ENCODE measurements at places on chromosomes 3 and 15. TPM values are rescaled to one million over a fixed set of nuclear protein-coding genes. Genes with fewer than 3 reads are reported as not detected.

DNA sequence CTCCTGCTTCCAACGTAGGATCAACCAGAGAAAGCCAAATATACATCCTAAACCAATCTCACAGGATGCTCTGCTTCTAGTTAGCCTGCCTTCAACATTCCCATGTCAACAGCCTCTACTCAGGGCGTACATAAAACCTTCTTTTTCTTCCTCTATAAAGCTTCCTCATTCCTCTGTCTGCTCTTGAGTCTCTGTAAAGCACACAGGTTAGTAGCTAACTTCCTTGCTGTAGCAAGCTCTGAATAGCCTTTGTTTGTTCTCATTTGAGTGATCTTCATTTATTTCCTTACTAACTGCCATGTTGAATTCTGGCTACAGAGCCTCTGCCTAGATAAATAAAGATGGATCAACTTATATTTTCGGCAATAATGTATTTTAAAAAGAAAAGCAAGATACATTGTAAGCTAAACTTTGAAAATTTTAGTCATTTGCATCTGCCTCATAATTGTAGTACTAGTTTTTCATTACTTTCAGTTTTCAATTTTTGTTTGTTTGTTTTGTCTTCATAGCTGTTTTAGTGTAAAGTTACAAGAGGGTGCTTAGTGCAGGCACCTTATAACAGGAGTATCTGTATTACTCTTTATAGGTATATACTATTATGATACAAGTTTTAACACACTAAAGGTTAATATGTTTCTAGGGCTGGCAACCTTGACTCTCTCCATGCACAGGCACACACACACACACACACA is 498.2 kb downstream of the PYDC2 start:
- no peaks in the 10 kb centered on the region for H3K36me3 ChIP-seq
- DNase-seq, result no peak
- H3K4me3 ChIP-seq, result no peak overlapping the region
- no peak overlapping the region for H3K27ac ChIP-seq
- H3K27me3 ChIP-seq, result no peaks in the 10 kb centered on the region
- no peaks in the 10 kb centered on the region for H3K4me1 ChIP-seq

- no peaks in the 10 kb centered on the region for H3K27me3 ChIP-seq
- peak overlapping the region; percentile 94 for H3K4me3 ChIP-seq
- DNase-seq, result no peak
- H3K4me1 ChIP-seq, result peaks cover 28% of the 10 kb centered on the region
- H3K27ac ChIP-seq, result peak overlapping the region; percentile 92
Observed at GRCh38 chr3:57757642-57758297, 1.7 kb downstream of the SLMAP start.

The PLXND1 gene
- 126 TPM for total RNA-seq

The PTPN9 gene
- total RNA-seq, result 24.2 TPM

- H3K36me3 ChIP-seq, result peaks cover 11% of the 10 kb centered on the region
- H3K27ac ChIP-seq, result no peak overlapping the region
- no peak overlapping the region for H3K4me3 ChIP-seq
- no peak for DNase-seq
Observed at GRCh38 chr3:193598202-193598601, 5.2 kb downstream of the OPA1 start.

DNA sequence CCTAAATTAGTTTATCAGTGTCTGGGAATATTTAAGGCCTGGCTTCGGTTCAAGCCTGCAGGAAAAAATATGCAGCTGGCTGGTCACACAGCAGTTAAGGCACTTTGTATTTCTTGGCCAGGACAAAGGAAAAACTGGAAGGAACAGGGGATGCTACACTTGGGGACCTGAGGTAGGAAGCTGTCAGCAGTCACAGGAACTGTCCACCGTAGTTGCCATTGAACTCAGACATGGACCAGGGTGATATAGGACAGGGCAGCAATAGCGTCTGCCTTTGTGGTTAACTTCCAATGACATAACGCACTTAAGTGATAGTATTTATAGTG is 49.1 kb downstream of the NR1D2 start:
- no peaks in the 10 kb centered on the region for H3K27me3 ChIP-seq
- no peak overlapping the region for H3K4me3 ChIP-seq
- H3K4me1 ChIP-seq, result peaks cover 3% of the 10 kb centered on the region
- no peaks in the 10 kb centered on the region for H3K36me3 ChIP-seq
- no peak for DNase-seq

DNA sequence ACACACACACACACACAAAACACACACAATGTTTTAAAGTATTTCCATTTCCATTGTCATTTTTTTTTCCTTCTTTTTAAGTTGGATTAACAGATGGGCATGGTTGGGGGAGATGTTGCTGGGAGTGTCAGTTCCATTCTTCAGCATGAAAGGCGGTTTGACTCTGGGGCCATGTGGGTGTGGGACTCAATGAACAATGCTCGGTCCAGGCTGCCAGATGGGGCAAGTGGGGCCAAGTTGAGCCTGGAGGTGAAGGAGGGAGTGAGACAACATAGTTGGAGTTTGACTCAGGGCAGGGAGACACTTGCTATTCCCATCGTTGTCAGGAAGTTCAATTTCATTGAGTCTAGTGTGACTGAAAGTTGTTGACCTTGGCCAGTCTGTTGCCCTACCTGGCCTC is 125.3 kb downstream of the TLE3 start:
- DNase-seq, result no peak
- peaks cover 33% of the 10 kb centered on the region for H3K27me3 ChIP-seq
- no peak overlapping the region for H3K4me3 ChIP-seq
- H3K4me1 ChIP-seq, result no peaks in the 10 kb centered on the region

The XRN1 gene
- 57.5 TPM for total RNA-seq

The KLHL40 gene
- total RNA-seq, result not detected

The AGTR1 gene
- 13.3 TPM for total RNA-seq

The STXBP5L gene
- total RNA-seq, result not detected

- peaks cover 13% of the 10 kb centered on the region for H3K36me3 ChIP-seq
- DNase-seq, result no peak
Observed at GRCh38 chr3:15796771-15797641, 773 bp downstream of the ANKRD28 start.

DNA sequence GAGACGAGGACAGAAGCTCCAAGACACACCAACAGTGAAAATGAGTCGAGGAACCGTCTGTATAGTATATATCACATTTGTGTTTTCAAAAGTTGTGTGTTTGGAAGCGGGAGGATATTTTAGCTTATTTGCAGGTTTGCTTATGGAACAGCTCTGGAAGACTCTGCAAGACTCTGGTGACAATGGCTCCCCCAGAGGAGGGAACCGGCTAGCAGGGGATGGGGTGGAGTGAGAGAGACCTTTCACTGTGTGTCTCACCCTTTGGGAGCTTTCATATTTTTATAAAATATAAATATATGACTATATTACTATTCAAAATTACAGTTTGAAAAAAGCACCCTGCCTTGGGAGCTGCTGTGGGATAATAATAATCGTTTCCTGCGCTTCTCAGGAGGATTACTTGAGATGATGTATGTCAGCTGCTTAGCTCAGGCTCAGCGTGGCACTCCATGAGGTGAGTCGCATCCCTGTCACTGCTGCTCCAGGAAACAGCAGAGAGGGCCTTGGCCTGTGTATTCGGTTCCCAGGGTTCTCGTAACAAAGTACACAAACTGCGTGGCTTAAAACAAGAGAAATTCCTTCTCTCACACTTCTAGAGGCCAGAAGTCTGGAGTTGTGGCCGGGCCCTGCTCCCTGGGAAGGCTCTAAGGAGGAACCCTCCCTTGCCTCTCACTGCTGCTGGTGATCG is 183.9 kb downstream of the FAM43A start:
- peaks cover 23% of the 10 kb centered on the region for H3K27me3 ChIP-seq
- no peak for DNase-seq
- H3K4me3 ChIP-seq, result no peak overlapping the region
- peaks cover 8% of the 10 kb centered on the region for H3K4me1 ChIP-seq

- DNase-seq, result no peak
- H3K4me1 ChIP-seq, result no peaks in the 10 kb centered on the region
- no peaks in the 10 kb centered on the region for H3K36me3 ChIP-seq
- no peaks in the 10 kb centered on the region for H3K27me3 ChIP-seq
- H3K4me3 ChIP-seq, result no peak overlapping the region
Observed at GRCh38 chr3:34920806-34921205, 718.5 kb upstream of the ARPP21 start.

- H3K36me3 ChIP-seq, result no peaks in the 10 kb centered on the region
- H3K27me3 ChIP-seq, result no peaks in the 10 kb centered on the region
- DNase-seq, result peak; percentile 13
- H3K4me3 ChIP-seq, result no peak overlapping the region
Observed at GRCh38 chr15:32893421-32893820, 175.6 kb downstream of the GREM1 start.

The FOXB1 gene
- not detected for total RNA-seq

DNA sequence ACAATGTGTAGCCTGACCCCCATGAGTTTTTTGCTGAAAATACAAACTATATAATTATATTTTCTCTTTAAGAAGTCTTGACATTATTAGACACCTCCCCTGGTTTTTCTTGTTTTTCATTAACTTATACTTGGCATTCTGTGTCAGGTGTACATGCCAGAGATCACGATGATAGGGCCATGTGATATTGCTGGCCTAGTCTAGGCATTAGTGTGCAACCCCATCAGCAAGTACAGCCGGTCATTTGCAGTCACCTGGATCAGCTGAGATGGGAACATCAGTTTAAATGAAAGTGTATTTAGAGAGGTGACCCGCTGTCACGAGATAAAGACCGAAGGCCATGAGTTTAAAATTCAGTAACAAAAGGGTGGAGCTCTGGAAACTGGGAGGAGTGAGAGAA is 12.6 kb upstream of the SPPL2A start:
- H3K4me1 ChIP-seq, result no peaks in the 10 kb centered on the region
- H3K27ac ChIP-seq, result no peak overlapping the region
- H3K4me3 ChIP-seq, result no peak overlapping the region
- DNase-seq, result no peak
- no peaks in the 10 kb centered on the region for H3K27me3 ChIP-seq

The AHSG gene
- total RNA-seq, result not detected

DNA sequence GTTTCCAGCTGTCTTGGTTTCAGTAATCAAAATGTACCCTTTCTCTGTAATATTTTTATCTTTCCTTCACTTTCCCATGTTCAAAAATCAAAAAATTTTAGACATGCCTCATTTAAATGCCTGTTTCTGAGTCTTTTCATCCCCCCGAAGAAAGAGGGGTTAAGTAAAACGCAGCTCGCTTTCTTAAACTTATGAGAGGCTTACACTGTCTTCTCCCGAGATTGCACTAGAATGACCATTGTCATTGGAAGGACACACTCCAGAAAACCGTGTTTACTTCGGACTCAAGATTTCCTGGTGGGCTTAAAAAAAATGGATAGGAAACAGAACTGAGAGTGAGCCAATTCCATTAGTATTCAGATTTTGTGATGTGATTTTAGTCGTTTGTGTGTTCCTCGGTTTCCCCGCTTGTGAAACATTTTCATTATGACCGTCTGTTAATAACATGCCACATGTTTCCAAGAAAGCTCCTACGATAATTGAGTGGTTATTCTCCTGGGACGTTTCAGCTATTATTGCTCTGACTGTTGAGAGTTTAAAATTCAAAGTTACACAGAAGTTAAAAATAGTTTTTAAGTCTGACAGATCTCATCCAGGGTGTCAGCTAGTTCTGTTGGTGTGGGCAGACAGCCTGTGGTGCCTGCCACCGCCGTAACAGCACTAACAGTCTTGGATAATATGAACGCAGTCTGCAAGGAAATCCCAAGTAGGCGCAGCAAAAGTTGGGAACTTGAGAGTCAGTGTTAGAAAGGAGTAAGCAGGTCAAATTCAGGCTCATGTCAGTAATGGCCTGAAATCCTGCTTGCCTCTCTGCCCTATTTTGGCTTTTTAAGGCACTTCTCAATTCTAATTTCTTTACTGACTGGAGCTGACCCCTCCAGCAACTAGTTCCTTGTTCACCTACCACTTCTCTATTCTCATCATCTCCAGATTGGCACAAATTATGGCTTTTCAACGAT is 1.5 kb downstream of the CRYBG3 start:
- H3K27me3 ChIP-seq, result no peaks in the 10 kb centered on the region
- peak; percentile 46 for DNase-seq
- peaks cover 12% of the 10 kb centered on the region for H3K4me1 ChIP-seq

The POPDC2 gene
- total RNA-seq, result 1.1 TPM

DNA sequence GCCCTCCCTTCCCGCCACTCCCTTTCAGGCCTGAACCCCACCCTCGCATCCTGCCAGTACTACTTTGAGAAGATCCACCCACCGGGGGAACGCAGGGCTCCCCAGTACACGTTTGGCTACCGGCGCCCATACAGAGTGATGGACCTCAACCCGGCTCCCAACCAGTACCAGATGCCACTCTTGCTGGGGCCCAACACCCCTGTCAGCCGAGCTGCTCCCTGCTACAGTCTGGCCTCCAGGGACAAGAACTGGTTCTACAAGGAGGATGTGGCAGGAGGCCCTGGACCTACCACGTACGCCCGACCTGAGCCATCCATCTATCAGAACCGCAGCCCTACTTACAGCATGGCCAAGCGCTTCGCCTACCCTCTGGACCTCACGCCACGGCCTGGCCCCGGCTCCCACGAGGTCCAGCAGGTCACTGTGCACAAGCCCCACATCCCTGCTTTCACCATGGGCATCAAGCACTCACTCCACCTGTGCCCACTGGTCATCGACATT is 14.4 kb upstream of the CSPG4 start:
- no peak overlapping the region for H3K27ac ChIP-seq
- peaks cover 16% of the 10 kb centered on the region for H3K4me1 ChIP-seq
- H3K36me3 ChIP-seq, result no peaks in the 10 kb centered on the region
- H3K4me3 ChIP-seq, result no peak overlapping the region
- no peaks in the 10 kb centered on the region for H3K27me3 ChIP-seq
- DNase-seq, result peak; percentile 72

GRCh38 chr15:99481113-99481950 is 84.5 kb upstream of the MEF2A start:
- no peaks in the 10 kb centered on the region for H3K27me3 ChIP-seq
- H3K36me3 ChIP-seq, result no peaks in the 10 kb centered on the region
- H3K4me1 ChIP-seq, result peaks cover 15% of the 10 kb centered on the region
- peak; percentile 47 for DNase-seq
